ENCODE measurements at places on chromosomes 4 and X.

GRCh38 chr4:169803413-169803812, 45.7 kb upstream of the HPF1 start:
- no peak for DNase-seq

DNA sequence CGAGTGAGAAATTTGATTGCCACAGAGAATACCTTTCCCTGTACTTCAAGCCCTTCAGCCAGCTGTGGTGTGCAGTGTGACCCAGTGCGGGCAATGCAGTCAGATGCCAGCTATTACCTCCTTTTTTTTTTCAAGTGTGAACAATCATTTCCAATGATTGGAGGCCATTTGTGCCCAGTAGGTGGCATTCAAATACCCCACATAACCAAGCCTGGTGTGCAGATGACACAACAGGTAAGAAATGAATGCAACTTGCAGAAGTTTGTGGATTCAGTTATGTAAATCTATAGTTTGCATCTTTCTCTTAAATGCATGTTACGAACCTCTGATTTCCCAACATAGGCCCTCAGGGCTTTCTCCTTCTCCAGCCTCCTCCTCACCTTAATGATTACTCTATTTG, 98.0 kb downstream of the CLCN4 start:
- no peak for DNase-seq

DNA sequence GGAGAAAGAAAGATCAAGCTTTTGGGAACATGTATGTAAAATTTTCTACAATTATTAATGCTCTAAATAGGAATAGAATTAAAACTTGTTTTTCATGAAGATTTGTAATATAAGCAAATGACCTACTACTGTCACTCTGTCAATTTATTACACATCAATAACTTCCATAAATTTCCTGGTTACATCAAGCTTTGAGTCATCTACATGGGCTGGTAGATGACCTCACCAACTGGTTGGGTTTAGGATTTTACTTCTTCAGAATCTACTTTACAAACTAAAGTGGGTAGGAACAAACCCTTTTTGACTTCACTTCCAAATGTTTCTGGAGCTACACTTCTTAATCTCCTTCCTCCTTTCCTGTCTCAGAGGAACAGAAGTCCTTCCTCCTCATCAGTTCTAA, 12.0 kb upstream of the LRAT start:
- no peak for DNase-seq

- no peak for DNase-seq
These were observed 111.6 kb upstream of the PTPN13 start for GRCh38 chr4:86482306-86483172.

DNA sequence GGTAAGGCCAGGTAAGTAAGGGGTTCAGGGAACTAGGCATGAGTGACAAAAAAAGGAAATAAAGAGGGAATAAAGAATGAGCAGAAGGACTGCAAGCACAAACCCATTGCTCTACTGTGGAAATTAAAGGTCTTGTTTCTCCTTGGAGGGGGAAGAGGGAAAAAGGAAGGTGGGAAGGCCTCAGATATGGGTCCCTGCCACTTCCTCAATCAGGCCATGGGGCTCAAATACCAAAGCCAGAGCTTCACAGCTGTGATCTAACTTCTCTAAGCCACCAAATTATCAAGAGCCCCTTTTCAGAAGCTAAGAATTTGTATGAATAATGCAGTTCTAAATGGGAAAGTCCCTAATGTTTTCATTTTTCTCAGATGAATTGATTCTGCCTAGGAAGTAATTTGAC, 4.7 kb downstream of the USP51 start:
- DNase-seq: no peak

DNA sequence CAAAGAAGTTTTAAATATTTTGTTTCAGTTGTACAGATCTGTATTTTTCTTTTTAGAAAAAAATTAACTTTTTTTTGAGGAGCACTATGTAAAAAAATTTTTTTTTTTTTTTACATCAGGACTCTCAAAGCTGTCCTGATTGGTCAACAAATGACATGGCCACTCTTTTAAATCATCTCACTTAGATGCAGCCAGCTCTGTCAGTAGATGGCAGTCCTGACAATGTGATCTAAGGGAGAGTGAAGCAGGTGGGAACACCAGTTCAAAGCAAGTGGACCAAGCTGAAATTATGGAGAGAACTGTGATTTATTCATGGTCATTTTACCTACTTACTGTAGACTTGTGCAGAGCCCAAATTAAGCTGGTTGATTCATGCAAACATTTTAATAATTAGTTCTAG, 174.7 kb upstream of the GPRIN3 start:
- DNase-seq: no peak

GRCh38 chrX:150239946-150240642, 123.0 kb upstream of the MAMLD1 start:
- DNase-seq: no peak

DNA sequence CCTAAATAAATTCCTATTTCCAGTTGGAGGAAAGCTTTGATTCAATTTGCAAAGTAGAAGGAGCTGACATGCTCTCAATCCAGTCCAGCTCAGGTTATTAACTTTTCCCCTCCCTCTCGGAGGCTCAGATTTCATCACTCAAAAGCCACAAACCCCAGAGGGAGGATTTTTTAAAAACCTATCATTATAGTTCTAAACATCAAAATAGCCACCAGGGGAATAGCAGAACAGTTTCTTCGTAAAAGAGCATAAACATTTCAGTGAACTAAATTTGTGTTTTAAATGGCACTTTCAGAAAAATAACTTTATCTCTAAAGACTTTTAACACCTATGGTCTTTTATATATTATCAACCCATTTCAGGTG, 8.8 kb downstream of the GPRIN3 start:
- no peak for DNase-seq

- no peak for DNase-seq
These were observed 72.1 kb downstream of the GPR101 start for GRCh38 chrX:136961594-136962135.
